Calu3 (cell line): ENCODE measurements at places on chromosomes 7 and 10. TPM values are rescaled to one million over a fixed set of nuclear protein-coding genes. Genes with fewer than 3 reads are reported as not detected.

The CCDC3 gene
- not detected in 2 replicates for total RNA-seq

GRCh38 chr10:124249812-124250432 lies 156.5 kb upstream of the CHST15 start:
- no peak for DNase-seq

DNA sequence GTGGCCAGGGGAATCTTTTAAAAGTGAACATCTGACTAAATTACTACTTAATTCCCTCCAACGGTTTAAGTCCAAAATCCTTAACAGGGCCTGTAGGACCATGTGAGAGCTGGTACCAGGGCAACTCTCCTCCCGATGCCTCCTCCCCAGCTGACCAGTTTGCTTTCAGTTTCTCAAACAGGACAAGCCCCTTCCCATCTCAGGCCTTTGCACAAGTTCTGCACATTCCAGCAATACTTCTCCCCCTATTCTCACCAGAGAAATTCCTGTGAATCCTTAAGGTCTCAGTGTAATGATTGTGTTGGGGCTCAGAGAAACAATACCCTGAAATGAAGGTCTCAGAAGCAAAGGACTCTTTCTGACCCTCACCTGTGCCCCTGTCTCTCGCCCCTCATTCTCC lies 8.0 kb upstream of the CALHM1 start:
- no peak for DNase-seq

The FAM25G gene
- total RNA-seq = not detected in 2 replicates
